ENCODE measurements at places on chromosomes 3 and 15.

- no peak for DNase-seq
Observed at GRCh38 chr3:27900316-27900715, 178.2 kb upstream of the EOMES start.

GRCh38 chr3:155771126-155771525 lies 26.3 kb upstream of the PLCH1 start:
- no peak for DNase-seq

DNA sequence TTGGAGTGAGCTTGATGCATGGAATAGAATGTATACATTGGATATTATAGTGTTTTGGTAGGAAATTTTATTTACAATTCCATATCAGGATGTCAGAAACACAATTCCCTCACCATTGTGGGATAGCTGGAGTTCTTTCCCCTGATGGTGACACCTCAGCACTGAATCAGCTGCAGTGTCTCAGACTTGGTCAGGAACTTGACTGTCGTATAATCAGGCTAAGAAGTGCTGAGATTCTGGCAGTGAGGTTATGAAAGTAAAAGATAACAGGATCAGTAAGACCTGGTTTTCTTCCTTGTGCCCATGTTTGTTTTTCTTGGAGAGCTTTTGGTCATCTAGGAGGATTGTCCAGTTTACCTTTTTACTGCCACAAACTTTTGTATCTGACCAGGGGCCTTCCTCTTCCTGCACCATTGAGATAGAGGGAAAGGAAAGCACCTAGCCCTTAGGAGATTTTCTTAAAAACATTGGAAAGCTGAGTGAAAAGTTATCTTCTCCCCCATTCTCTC lies 27.3 kb upstream of the ST3GAL6 start:
- DNase-seq = no peak

DNA sequence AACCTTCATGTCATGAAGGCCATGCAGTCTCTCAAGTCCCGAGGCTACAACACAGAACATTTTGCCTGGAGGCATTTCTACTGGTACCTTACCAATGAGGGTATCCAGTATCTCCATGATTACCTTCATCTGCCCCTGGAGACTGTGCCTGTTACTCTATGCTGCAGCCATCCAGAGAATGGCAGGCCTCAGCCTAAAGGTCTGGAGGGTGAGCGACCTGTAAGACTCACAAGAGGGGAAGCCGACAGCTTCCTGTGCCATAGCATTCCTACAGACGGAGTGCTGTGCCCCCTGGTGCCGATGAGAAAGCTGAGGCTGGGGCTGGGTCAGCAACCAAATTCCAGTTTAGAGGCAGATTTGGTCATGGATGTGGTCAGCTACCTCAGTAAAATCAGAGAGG lies 51.3 kb upstream of the CADPS start:
- no peak for DNase-seq

- DNase-seq = no peak
Observed at GRCh38 chr3:73258057-73258456, 196.6 kb downstream of the EBLN2 start.

GRCh38 chr3:98602078-98602678 lies 8.8 kb upstream of the CPOX start:
- no peak for DNase-seq

DNA sequence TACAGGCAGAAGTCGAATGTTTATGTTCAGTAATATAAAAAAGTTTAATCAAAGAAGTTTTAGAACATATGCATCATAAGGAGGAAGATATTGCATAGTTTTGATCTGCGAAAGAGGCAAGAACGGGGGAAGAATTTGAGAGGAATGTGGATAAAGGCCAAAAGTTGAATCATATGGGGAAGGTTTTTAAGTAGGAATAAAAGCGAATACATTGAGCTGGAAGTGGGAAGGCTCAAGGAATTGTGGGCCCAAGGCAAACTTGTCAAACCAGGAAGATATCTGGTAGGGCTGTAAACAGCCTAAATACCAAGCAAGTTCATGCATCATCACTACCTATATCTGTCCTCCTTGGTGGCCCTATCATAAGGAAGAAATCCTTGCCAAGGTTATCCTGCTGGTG lies 186.9 kb downstream of the MAGI1 start:
- no peak for DNase-seq

DNA sequence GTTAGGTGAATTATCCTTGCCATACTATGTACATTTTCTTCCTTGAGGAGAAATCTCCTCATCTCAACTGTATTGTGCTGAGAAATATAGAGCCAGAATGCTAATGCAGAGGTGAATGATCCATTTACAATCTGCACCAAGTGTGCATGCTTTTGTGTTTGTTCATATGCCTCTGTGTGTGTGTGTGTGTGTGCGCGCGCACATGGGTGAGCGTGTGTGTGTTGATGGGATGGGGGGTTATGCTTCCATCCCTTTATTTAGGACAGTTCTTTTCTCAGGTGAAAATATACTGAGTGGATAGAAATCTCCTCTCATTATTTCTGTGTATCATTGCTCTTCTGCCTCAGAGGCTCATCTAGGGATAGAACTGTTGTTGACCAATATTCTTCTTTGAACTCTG lies 626.1 kb downstream of the MCTP2 start:
- DNase-seq = no peak

- DNase-seq = no peak
Observed at GRCh38 chr15:80977627-80978036, 12.0 kb downstream of the MESD start.

DNA sequence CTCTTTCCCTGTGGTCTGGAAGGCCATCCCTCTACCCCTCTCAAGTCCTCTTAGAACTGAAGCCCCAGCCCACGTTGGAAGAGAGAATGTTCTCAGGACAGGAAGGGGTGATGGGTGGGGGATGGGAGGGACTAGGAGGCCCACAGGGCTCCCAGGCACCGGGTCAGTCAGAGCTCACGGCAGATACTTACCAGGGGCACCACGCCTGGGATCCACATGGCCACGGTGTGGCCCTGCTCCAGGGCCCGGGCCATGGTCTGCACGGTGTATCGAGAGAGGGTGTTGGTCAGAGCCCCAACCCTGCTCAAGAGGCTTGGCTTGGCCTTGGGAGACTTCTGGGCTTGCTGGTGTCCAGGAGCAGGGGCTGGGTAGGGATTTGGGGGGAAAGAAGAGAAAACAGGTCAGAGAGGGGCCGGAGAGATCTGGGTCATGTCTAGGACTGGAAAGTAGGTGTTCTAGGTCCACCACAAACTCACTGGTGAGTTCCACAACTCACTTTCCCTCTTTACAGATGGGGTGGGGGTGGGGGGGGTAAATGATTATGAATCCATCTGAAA lies 9.8 kb downstream of the PLIN1 start:
- DNase-seq = no peak

DNA sequence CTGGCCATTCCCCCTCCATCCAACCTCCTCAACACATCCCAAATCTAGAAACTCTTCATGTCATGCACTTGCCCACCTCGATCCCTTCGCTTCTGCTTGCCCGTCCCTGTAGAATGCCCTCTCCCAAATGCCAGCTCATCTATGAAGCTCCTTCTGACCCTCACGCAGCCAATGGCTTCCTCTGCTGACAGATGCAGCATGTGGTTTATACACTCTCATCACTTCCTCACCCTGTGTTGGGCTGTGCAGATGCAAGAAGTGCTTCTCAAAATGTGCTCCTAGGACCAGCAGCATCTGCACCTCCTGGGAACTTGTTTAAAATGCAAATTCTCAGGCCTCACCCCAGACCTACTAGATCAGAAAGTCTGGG lies 51.7 kb downstream of the SEMA5B start:
- DNase-seq = no peak

- DNase-seq = no peak
Observed at GRCh38 chr15:45285413-45285812, 33.4 kb downstream of the SLC28A2 start.

GRCh38 chr3:183328823-183329222 lies 75.8 kb downstream of the B3GNT5 start:
- no peak for DNase-seq

DNA sequence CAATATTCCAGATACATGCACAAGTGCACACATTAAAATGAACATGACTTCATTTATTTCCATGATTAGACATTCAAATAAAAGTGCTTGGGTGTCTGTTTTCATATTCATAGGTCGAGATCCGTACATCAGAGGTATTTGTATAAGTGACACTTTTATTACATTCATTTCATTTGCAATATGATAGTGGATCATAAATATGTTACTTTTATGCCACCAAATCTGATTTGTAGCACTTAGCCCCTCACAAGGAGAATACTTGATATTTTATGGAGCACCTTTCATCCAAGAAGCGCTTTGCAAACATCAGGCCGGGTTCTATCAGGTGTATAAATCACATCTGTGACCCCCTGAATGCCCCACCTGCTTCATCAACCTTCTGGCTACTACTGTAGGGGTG lies 100.6 kb downstream of the TOP2B start:
- no peak for DNase-seq

DNA sequence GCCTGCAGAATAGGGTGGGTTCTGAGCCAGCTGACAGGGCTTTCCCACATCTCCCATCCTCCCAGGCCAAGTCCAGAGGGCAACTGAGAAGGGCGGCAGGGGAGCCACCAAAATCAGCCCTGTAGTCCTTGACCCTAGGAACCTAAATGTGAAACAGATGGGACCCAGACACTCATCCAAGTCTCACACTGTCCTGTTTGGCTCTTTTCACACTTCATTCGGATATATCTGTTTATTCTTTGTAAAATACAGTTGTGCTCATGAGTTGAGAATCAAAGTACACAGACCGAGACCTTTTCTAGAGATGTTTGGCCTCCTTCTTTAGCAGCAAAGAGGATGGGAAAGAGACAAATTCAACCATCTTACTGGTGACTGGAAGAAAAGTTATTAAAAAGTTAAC lies 348.4 kb downstream of the MECOM start:
- no peak for DNase-seq

GRCh38 chr3:44926172-44926571 lies 49.8 kb downstream of the ZDHHC3 start:
- no peak for DNase-seq

DNA sequence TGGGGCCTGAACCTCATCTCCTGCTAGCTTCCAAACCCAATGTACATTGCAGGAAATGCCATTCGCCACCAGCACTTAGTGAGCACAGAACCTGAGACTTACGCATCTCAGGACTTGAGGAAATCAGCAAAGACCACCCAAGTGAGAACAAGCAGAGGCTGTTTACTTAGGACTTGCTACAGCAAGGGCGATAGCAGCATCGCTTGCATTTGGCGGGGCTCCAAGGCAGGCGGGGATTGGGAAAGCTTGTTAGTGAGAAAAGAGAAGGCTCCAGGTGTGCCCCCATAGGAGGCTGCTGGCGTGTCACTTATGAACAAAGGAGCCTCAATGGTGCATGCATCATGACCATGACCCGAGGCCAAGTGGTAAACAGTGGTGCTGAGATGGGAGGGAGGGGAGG lies 19.7 kb downstream of the SLC6A20 start:
- DNase-seq = no peak

DNA sequence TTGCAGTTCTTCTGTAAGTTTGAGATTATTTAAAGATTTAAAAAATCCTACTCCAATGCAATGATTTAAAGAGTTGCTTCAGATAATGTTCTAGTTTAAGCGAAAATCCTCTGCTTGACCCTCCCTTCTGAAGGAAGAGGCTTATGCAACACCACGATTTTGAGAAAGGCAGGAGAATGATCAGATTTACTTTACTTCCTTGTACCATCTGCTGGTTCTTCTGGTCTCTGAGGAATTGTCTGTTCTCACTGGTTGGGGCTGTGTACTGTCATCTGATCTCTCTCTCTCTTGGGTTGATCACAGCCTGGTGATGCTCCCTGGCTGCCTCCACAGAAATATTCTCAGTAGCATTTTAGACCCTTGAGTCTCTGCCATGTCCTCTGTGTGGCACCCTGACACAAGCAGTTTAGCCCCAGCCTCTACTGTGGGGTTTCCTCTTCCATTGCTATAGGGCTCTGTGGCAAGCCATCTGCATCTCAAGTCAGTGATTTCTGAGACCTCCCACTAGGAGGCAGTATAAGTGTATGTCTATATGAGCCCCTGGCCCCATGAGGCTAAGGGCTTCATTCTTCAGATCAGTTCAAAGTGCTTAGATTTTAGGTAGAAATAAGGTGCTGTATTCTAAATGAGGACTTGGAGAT lies 50.8 kb upstream of the PLAAT1 start:
- DNase-seq = peak; percentile 2

- no peak for DNase-seq
Observed at GRCh38 chr3:189999718-190000117, 121.0 kb downstream of the P3H2 start.

GRCh38 chr3:126477061-126477380 lies 1.3 kb upstream of the ZXDC start:
- DNase-seq = no peak

DNA sequence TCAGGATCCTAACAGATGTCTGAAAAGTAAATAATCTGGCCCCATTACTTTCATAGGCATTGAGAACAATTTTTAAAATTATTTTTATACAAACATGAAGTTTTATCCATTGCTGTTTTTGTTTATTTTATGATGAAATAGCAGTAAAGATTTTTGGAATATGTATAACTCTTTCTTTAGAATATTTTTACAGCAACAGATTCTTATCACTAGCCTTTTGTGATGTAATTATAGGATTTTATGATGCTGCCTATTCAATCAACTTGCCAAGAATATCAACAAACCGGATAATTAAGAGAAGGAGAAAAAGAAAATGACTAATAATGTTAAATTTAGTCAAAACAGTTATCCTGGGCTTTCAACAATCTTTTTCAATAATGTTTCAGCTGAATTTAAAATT lies 386.3 kb downstream of the ZIC1 start:
- DNase-seq = no peak

- DNase-seq = no peak
Observed at GRCh38 chr15:76844096-76844495, 61.0 kb downstream of the SCAPER start.

GRCh38 chr15:53457479-53457878 lies 302.0 kb downstream of the WDR72 start:
- DNase-seq = no peak

DNA sequence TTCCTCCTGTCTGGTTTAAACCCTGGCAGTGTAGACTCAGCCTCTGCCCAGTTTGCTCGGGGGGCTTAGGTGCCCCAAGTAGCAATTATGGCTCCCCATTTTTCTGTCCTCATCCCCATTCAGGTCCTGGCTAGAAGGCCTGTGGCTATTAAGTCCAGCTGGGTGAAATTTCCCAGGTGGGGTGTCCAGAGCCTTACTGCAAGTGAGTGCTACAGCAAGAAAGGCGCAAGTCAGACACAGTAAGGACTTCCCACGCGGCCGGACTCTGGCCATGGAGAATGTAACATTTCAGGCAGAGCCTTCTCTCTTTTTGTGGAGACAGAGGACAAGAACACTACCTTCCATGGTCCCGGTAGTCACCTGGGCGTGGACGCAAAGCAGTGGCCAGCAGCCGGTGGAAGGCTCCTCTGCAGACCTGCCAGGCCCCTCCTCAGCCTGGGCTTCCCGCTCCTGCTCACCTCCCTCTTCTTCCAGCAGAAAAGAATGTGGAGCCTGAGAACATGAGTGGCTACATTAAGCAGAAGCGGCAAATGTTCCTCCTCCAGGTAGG lies 23.3 kb downstream of the CFAP100 start:
- DNase-seq = no peak

GRCh38 chr3:71378509-71378908 lies 205.0 kb downstream of the FOXP1 start:
- DNase-seq = no peak

Measured in frontal cortex (tissue), 4 donors.